ENCODE measurements at places on chromosomes 1 and 21.

GRCh38 chr1:4212796-4213195, 312.7 kb upstream of the C1orf174 start:
- DNase-seq, result no peak

GRCh38 chr1:172874950-172875349, 175.8 kb downstream of the TNFSF18 start:
- DNase-seq, result no peak

- DNase-seq, result no peak
Observed at GRCh38 chr1:58660105-58660504, 39.8 kb downstream of the MYSM1 start.

- DNase-seq, result no peak
Observed at GRCh38 chr1:6098303-6099215, 52.9 kb downstream of the KCNAB2 start.

DNA sequence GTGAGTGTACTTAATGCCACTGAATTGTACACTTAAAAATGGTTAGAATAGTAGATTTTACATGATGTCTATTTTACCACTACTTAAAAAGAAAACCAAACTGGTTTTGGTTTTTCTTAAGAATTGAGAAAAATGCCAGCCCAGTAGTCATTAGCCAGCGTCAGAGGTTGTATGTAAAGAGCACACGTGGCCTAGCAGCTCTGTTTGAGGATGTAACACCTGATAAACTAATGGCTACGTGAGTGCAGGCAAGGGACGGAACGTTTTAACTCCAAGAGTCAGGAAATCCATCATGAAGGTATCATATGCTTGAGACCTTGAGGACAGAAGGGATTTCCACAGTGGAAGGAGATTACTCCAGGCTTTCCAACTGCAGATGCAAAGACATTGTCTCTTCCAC, 223.7 kb downstream of the MRPL39 start:
- no peak for DNase-seq

All from substantia nigra (tissue), 51 donors.